ENCODE measurements at places on chromosomes 7 and 10.

DNA sequence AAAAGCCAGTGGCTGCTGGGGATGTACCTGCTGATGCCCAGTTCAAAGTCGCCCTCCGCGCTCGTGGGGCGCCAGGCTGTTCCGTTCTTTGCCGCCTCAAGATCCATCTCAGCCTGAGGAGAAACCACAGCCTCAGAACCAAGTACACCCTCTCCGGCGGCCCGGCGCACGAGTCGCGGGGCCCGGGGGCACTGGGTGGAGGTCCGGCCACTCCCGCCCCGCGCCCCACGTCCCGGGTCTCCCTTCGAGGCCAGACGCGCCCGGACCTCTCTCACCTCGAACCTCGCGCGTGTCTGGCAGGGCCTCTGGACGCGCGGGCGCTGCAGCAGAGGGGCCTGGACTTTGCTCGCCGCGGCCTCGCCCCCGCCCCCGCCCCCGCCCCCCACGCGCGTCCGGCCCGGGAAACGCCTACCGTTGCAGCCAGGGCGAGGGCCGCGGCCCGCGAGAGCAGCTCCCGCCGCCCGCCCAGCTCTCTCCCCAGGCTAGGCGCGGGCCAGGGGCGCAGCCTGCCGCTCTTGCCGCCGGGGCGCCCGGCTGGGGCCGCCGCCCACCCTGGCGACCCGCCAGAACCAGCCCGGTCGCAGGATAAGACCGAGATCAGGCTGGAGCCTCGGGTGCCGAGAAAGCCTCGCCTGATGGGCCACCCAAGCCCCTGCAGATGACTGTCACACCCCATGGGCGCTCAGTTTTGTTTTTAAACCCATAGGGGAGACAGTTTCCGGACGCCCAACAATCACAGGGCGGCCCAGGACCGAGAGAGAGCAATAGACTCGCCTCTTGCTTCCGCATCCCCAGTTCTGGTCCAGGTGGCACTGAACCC, at the start of gene ABCB4:
Gene ABCB4 (minus strand): TSS at position 322 of the 820 bp plus-strand sequence. CDS start 215 bp downstream, at position 107.
- DNase-seq, result peak; percentile 11

- peak; percentile 29 for DNase-seq
Measured at GRCh38 chr10:69960988-69961880, 91.4 kb upstream of the MACROH2A2 start.

DNA sequence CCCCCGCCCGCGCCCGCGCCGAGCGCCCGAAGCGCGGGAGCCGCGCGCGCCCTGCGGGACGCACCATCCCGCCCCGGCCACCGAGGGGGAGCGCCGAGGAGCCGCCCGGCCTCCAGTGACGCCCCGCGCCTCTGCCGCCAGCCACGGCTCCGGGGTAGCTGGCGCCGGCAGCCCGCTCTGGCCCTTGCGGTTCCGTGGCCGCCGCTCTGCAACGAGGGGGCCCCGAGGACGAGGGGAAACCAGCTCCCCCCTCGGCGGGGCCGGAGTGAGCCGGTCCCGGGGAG, at the start of gene PAXIP1:
Gene PAXIP1 (minus strand): TSS at position 33 of the 284 bp plus-strand sequence. CDS start 195 bp downstream, outside the sequence.
- no peak for DNase-seq

DNA sequence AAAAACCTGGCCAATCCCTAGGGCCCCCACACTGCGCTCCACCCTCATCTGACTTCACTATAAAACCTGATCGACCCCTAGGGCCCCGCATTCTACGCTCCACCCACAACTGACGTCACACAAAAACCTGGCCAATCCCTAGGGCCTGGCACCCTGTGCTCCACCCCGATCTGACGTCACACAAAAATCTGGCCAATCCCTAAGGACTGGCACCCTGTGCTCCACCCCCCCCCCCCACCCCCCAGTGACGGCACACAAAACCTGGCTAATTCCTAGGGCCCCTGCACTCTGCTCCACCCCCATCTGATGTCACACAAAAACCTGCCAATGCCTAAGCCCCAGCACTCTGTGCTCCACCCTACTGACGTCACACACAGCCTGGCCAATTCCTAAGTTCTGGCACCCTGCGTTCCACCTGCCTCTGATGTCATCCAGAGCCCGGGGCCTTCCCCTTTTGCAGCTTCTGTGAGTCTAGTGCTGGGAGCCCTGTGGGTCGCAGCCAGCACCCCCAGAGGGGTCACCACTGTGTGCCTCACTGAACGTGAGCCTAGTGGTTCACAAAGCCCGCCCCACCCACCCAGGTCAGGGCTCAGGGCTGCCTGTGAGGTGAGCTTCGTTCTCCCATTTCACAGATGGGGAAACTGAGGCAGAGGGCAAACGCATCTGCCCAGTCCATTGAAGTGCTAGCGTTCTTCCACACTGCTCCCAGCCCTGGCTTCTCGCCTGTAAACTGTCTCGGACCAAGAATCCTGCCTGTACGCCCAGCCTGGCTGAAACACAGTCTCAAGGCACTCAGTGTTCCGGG, 40.6 kb downstream of the MICALL2 start:
- DNase-seq, result peak; percentile 47

- no peak for DNase-seq
Measured at GRCh38 chr10:113073549-113074189, 123.6 kb downstream of the TCF7L2 start.

DNA sequence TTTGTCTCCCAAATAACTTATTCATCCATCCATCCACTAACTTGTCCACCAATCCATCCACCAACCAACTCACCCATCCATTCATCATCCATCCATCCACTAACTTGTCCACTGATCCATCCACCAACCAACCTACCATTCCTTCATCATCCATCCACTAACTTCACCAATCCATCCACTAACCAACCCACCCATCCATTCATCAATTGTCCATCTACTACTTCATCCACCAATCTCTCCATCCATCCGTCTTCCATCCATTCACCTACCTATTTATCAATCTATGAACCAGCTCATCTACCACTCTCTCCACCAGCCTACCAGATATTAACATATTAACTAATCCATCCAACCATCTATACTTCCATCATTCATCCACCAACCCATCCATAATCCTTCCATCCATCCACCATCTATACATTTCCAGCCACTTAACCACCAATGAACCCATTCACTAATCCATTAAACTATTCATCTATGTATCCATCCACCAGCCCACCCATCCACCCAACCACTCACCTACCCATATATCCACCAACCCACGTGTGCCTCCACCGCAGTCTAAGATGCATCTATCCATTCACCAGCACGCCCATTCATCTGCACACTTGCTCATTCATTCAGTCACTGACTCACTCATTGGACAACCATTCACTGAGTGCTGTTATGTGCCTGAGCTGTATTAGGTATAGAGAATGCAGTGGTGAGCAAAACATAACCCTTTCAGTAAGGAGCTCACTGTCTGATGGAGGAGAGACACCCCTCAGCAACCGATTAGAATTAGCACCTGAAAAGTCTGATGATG, 19.8 kb upstream of the TBL2 start:
- no peak for DNase-seq

DNA sequence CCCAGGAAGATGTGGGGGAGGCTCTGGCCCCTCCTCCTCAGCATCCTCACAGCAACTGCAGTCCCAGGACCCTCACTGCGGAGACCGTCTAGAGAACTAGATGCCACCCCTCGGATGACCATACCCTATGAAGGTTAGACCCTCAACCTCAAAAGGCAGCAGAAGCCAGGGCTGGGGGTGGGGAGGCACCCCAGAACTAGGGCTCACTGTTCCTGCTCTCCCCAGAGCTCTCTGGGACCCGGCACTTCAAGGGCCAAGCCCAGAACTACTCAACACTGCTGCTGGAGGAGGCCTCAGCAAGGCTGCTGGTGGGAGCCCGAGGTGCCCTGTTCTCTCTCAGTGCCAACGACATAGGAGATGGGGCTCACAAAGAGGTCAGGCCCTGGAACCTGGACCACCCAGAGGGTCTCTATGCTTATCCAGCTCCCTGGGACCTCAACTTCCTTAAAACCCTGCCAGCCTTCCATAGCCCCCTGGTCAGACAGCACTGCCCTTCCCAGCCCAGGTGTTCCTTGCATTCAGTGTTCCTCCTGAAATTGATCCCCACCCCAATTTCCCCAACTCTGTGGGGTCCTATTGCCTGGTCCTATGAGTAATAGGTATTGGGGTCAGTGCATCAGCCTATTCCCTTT, 3.7 kb downstream of the SEMA4G start:
- no peak for DNase-seq

GRCh38 chr10:110141871-110142635, 65.4 kb upstream of the MXI1 start:
- no peak for DNase-seq

DNA sequence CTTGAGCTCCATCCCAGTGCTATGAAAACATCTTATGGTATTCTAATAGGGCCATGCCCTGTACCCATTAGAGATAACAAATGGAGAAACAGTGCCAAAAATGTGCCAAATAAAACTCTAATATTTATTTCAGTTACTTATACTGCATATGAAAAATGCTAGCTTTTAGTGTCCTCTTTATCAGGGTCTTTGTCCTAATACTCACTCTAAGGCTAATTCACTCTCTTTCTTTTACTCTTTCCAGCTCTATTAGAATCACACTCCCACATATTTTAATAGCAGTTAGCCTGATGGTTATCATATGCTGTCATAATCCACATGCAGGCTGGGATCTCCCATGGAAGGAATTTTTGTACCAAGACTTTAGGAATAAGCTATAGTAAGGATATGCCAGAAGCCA, 408.4 kb downstream of the ETV1 start:
- DNase-seq, result no peak

DNA sequence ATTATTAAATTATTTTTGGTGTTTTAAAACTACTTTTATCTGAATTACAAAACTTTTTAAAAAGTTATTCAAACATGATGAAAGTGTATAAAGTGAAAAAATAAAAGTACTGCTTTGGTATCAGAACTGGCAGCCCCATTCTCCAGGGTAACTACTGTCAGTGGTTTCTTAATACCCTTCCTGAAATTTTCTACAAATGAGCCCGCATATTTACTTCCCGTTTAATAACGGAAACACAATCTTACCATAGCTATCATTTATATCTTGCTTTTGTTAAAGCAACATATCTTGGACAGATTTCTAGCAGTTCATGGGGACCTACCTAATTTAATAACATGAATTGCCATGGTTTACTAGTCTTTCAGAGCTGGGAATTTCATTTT, 249.9 kb downstream of the RNLS start:
- DNase-seq, result no peak

- DNase-seq, result no peak
Measured at GRCh38 chr7:137146552-137147337, 196.8 kb downstream of the PTN start.

DNA sequence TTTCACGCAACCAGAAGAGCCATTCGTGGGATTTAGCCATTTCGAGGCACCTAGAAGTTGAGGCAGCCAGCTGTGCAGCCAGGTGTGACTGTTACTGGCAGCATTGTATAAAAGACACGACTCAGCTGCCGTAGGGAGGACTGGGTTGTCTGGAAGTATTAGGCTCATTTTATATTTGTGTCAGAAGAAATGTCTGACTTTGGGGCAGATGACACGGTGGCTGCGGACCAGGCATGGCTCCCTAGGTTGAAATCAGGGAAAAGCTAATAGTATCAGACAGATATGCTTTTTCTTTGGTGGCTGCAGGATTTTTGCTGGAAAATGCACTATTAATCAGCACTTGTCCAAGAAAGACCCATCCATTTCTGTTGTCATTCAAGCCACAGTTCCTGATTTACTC, 4.2 kb upstream of the DPYSL4 start:
- no peak for DNase-seq

DNA sequence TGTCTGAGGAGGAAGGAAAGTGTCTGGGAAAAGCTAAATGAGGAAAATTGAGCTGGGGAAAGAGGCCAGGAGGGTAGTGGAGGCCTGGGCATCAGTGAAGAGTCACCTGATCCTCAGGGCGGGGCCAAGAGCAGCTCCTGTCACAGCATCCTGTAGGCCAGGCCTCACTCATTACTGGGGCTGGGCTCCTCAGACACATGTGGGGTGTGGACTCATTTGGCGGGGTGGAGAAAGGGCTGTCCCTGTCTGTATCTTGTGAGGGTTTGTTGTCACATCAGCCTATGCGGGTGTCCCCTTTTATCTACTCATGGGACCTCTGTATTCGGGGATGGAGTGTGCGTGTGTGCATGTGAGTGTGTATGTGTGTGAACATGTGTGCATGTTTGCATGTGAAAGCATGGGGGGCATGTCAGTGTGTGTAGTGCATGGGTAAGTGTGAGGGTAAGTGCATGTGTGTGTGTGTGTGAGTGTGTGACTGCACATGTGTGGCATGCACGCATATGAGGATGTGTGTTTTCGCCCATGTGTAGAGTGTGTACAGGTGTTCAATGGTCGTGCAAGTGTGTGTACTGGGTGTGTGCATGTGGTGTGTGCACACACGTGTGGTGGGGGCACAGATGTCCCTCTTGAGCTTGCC, 67.8 kb downstream of the RAMP3 start:
- DNase-seq, result no peak

DNA sequence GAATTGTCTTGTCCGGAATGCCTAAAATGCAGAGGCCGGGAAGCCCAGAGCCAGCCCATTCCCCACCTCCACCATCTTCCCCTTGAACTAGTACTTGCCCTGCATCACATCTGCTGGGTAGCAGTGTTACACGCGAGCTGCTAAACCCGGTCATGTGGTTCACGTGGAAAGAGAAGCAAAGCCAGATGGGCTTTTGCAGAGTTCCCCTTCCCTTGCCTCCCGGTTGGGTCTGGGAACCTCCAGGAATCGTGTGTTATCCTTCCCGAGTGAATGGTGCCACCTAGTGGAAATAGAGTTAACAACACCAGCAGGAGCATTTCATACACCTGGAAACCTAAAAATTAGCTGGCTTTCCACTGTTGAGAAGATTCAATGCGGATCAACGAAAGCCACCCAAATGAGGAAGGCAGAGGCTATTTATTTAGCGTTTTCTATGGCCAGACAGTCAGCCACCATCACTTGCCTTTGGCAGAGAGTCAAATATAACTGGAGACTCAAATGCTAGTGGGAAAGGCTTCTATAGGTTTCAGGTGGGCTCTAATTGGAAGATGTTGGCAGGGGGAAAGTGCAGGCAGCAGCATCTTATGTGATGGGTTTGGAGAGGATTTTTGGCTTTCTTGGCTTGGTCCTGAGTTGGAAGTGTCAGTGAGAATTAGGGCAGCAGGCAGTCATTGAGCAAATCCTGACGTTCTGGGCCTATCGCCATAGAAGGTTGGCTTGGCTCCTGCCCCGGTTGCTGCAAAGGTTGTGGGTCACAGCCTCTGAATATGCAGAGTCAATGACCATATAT, 12.9 kb upstream of the DENND2A start:
- DNase-seq, result peak; percentile 80

DNA sequence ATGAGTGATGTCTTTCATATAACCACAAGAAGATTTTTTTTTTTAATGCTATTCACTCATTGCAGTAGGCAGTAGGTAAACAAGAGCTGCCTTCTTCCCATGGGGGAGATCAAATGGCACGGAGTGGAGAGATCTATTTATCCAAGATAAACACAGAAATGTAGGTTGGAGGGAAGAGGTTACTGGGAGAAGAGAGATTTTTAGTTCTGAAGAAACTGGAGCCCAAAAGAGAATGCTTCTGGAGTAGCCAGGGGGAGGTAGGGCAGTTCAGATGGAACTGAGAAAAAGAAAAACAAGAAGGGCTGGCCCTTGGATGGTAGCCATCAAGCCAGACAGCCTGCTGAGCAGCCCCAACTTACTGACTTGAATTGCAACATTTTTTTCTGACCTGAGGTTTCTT, 270.1 kb upstream of the TPK1 start:
- peak; percentile 78 for DNase-seq

DNA sequence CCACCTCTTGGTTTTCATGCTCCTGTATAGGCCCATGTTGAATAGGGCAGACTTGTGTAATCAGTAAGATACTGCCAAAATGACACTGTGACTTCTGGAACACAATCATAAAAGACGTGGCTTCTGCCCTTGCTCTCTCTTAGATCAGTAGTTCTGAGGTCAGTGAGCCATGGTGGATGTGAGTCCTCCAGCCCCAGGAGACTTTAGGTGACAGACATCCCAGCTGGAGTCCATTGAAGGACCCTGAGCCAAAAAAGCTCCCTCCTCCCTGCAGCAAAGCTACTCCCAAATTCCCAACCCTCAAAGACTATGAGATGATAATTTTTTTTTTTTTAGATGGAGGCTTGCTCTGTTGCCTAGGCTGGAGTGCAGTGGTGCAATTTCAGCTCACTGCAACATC, 3.2 kb upstream of the RADIL start:
- no peak for DNase-seq

Data from NCI-H345 (cell line).